ENCODE measurements at places on chromosomes 6 and 20.

DNA sequence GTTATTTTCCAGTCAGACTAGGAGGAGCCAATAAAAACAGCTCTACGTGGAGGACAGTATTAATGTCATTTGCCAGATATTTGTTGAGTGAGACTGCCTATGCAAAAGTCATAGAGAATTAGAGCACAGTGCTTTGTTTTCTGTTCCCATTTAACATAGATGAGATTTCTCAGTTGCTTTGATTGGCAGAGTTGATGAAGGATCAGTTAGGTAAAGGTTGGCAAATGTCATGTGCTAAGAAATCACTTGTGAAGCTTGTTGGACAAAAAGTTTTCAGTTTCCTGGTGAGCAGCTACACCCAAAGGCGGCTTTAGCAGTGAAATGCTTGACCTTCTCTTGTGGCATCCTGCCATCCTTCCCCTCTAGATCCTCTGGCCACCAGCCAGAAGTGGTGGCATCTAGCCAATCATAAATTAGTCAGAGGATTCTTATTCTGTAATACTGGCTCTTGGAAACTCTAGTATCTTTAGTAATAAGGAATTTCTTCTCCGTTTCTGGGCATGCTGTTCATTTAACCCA is 37.0 kb downstream of the BCKDHB start:
- DNase-seq = no peak

DNA sequence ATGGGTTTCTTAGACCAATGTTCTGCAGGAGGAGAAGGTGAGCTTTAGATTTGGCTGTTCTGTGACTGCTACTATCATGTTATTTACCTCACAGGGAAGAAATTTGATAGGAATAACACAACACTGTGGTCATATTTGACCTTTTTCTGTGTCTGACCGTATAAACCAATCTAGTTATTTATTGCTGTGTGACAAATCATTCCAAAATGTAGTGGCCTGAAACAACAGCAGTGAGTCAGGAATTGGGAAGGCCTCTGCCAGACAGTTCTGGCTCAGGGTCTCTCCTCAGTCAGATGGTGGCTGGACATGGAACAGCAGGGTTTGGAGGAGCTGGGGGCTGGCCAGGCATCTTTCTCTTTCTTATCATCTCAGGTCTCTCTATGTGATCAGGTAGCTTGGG is 33.0 kb downstream of the RIPOR2 start:
- no peak for DNase-seq

GRCh38 chr20:40451552-40451951 is 237.5 kb downstream of the MAFB start:
- no peak for DNase-seq

- no peak for DNase-seq
These were observed 43.3 kb downstream of the NOX3 start for GRCh38 chr6:155412335-155412734.

DNA sequence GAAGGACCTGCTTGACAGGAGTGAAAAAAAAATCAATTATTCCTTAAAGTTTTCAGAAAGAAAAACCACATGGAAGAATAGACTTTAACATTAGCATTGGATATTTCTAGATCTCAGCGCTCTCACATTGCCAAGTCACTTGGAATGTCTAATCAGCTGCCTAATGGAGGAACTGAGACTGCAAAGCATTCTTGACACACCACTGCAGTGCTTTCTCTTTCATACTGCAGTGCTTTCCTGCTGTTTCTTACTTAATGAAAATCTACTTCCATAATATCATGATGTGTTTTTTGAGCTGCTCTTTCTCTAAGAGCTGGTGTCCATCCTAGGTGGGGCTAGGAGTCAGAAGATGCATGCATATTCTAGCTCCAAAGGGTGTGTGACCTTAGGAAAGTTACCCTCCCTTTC is 20.4 kb upstream of the MCM3 start:
- DNase-seq = no peak

GRCh38 chr20:23569570-23569969 is 1.3 kb upstream of the CST9L start:
- DNase-seq = no peak

DNA sequence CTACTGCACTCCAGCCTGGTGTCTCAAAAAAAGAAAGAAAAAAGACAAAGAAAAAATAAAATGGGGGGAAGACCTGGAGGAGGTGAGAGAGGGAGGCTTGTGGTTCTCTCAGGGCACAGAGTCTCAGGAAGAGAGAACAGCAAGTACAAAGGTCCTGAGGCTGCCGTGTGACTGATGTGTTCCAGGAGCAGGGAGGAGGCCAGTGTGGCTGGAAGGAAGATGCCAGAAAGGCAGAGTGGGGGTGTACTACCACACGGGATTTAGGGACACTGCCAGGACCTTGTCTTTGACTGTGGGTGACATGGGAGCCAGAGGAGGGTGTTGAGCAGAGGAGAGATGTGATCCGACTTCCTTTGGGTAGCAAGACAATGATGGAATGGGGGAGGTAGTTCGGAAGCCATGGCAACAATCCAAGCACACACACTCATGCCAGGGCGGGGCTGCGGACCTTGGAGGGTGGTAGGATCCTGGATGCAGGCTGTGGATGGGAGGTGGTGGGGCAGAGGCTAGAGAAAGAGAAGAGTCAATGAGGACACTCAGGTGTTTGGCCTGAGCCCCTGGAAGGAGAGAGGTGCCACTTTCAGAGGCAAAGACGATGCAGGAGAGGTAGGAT is 136.4 kb upstream of the PTPN1 start:
- no peak for DNase-seq

DNA sequence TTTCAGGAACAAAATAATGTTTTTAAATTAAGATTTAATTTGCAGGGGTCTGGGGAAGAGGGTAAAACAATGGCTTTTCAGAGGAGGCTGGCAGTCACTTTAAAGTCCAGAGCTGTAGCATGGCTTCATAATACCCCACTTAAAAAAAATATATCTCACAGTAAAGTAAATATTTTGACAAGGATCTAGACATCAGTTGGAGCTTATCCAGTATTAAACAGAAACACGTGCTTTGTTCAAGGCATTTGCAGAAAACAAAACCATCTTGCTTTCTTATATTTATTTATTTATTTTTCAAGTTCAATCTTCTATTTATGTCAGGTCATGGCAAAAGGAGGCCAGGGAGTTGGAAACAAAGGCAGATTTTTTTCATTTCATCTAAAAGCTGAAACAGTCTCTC is 53.3 kb upstream of the PRL start:
- DNase-seq = no peak

DNA sequence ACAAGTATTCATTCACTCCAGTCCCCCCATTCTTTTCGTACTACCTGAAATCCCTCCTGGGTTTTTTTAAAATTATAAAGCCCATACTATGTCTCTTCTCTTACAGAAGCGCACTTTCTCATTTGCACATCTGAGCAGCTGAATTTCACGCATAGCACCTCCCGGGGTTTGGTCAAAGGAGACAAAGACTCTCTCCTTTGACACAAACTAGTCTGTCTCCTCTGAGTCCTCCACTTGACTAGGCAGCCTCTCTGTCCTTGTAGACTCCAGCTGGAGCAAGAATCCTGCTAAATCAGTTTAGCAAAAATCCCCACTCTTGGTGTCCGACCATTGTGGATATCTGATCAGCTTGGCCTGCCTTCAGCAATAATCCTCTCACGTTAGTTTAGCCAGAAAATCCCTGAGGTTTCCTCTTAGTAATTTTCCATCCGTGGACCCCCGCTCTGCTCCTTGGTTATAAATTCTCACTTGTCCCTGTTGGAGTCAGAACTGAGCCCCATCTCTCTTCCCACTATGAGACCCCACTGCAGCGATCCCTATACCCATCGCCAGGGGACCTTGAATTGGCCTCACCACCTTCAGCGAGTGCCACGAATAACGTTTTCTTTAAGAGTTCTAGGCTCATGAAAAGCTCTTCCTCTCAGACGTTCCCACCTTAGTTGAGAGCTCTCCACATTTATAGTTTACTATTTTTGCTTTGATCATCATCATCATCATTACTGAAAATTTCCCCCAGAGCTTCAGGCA is 29.0 kb downstream of the PDYN start:
- no peak for DNase-seq

GRCh38 chr6:167815296-167815980 is 11.3 kb upstream of the AFDN start:
- DNase-seq = no peak

GRCh38 chr20:49970498-49970897 is 12.3 kb upstream of the SNAI1 start:
- no peak for DNase-seq

DNA sequence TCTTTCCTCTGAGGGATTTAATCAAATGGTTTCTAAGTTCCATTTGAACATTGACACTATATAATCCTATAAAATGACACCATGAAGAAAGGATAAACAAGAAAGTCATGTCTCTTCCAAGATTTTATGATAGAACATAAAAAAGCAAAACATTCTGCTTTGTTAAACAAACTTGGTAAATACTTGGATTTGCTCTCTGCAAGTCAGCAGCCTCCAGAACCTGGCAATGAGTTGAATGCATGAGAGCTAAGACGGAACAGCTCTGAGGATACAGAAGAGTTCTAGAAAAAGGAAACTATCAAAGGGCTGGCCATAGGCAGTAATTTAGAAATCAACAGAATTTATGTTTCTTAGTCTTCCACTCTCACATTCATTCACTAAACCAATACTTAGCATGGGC is 656.0 kb upstream of the ID4 start:
- DNase-seq = no peak

All from central memory CD8-positive, alpha-beta T cell (primary cell).